ENCODE measurements at places on chromosomes 16 and 17. TPM values are rescaled to one million over a fixed set of nuclear protein-coding genes. Genes with fewer than 3 reads are reported as not detected.

The CX3CL1 gene
- total RNA-seq = 15.8 TPM

GRCh38 chr17:4358154-4358553, 8.3 kb downstream of the UBE2G1 start:
- H3K4me1 ChIP-seq = peaks cover 26% of the 10 kb centered on the region
- no peak overlapping the region for H3K27ac ChIP-seq
- H3K4me3 ChIP-seq = no peak overlapping the region
- no peaks in the 10 kb centered on the region for H3K27me3 ChIP-seq
- H3K36me3 ChIP-seq = no peaks in the 10 kb centered on the region

GRCh38 chr16:4309102-4309832, 6.6 kb upstream of the GLIS2 start:
- no peaks in the 10 kb centered on the region for H3K36me3 ChIP-seq
- no peak overlapping the region for H3K27ac ChIP-seq
- peaks cover 13% of the 10 kb centered on the region for H3K27me3 ChIP-seq
- DNase-seq = no peak
- H3K4me1 ChIP-seq = peaks cover 31% of the 10 kb centered on the region

- H3K4me3 ChIP-seq = no peak overlapping the region
- H3K4me1 ChIP-seq = no peaks in the 10 kb centered on the region
- DNase-seq = no peak
- H3K27ac ChIP-seq = no peak overlapping the region
- peaks cover 12% of the 10 kb centered on the region for H3K27me3 ChIP-seq
Observed at GRCh38 chr17:35467824-35468223, 19.3 kb upstream of the SLFN13 start.
